ENCODE measurements at places on chromosomes 4 and X. TPM values are rescaled to one million over a fixed set of nuclear protein-coding genes. Genes with fewer than 3 reads are reported as not detected.

- peak; percentile 41 for DNase-seq
Observed at GRCh38 chr4:153332936-153333335, 11.6 kb upstream of the MND1 start.

Gene MND1
- 18.8 TPM for total RNA-seq

DNA sequence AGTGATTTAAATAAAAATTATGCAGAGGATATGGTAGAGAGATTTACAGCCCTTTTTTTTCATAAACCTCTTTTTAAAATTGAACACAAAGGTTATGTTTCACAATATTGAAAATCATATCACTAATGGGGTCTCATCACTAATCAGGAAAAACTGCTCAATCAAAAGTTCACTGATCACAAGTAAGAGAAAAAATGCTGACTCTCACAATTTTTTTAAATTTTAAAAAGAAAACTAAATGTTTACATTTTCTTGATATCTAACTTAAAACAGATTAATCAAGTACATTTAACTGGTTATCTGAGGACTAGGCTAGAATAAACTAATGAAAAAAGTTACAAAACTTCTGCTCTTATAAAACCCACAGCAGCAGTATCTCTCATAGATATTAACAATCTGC lies 8.5 kb downstream of the LAMTOR3 start:
- DNase-seq = no peak

Gene DMRTC1
- total RNA-seq = not detected

GRCh38 chr4:533318-534100 lies 34.5 kb downstream of the PIGG start:
- DNase-seq = no peak

GRCh38 chrX:129496625-129497024 lies 26.7 kb downstream of the SMARCA1 start:
- peak; percentile 6 for DNase-seq

Gene AMOT
- total RNA-seq = 7.9 TPM

Gene CCKAR
- not detected for total RNA-seq

Gene FAM149A
- total RNA-seq = 1.5 TPM

DNA sequence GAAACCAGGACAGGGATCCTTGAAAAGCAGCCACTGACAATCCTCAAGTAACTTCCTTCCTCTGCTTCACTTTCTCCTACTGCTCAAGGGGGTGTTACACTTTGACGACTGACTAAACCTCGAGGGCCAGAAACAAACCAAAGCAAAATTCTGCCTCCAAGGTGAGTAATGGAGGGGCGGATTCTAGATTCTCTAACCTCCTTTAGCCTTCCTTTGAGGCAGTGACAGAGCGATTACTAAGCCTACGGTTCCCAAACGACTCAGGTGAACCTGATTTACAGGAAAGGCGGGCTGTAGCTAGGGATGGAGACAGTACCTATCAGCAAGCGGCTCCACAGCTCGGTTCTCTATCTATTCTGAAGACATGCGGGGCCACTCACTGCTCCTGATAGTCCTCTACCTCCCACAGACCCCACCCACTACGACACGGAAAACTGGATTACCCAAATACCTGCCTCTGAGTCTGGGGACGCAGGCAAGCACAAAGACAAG lies 487 bp downstream of the TBCK start:
- DNase-seq = peak; percentile 50

DNA sequence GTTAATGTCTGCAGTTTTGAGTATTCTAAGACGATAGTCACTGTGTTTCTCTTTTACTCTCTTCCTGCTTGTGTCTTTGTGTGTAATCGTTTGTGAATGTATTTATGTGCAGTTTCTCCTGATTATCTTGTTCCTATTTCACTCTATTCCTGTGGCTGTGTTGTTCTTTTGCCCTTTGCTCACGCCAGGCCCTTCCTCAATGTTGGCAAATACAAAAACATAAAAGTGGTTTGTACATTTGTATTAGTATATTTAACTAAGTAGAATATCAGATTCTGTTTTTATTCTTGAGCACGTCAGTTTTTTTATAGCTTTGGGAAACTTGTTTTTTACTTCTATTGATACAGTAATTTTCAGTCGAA lies 107.6 kb upstream of the BMPR1B start:
- DNase-seq = no peak
